ENCODE measurements at places on chromosomes 3 and 15. TPM values are rescaled to one million over a fixed set of nuclear protein-coding genes. Genes with fewer than 3 reads are reported as not detected.

PARP14 gene
- 51.3 TPM for total RNA-seq

KLHDC8B gene
- 36.5 TPM for total RNA-seq

- no peak for DNase-seq
Measured at GRCh38 chr3:188046561-188047211, 107.3 kb upstream of the LPP start.

DNA sequence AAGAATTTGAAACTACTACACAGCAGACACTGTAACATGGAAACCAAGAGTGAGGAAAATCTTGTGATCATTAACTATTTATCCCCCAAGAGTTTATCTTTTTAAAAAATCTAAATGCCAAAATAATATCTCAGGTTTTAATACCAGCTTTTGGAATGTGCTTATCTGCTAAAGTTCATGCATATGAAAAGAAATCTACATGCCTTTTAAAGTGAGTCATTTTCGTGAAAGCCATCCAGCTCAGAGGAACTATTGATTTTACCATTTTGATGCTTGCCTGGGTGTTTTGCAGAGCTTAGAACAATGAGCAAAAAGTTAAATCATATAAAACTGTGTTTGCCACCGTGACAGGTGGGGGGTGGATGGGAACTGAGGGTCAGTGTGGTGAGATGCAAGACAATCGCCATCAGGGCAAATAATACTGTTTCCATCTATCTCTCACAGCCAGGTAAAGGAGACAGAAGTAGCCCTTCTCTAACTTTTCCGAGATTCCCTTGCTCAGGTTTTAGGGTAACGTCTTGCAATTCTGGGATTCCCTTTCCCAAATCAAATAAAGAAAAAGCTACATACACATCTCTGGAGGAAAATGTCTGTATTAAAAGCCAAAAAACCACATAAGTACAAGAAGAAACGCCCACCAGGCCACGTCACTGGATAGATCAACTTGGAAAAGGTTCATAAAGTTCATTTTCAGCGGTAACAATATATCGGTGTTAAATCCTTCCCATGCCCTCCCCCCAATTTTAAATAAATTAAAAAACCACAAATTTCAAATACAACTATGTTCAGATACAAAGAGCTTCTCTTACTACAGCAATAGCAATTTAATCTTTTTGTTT lies 2.0 kb downstream of the TMEM158 start:
- DNase-seq = no peak

DNA sequence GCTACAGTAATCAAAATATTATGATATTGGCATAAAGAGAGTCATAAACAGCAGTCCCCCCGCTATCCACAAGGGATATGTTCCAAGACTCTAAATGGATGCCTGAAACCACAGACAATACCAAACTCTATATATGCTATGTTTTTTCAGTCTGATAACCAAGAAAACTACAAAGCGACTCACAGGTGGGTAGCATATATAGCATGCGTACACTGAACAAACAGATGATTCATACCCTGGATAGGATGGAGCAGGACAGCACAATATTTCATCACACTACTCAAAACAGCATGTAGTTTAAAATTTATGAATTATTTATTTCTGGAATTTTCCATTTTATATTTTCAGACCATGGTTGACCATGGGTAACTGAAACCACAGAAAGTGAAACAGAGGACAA lies 87.0 kb upstream of the PPP2R3A start:
- DNase-seq = no peak

GRCh38 chr3:64108784-64109317 lies 85.6 kb upstream of the PSMD6 start:
- DNase-seq = no peak

DNA sequence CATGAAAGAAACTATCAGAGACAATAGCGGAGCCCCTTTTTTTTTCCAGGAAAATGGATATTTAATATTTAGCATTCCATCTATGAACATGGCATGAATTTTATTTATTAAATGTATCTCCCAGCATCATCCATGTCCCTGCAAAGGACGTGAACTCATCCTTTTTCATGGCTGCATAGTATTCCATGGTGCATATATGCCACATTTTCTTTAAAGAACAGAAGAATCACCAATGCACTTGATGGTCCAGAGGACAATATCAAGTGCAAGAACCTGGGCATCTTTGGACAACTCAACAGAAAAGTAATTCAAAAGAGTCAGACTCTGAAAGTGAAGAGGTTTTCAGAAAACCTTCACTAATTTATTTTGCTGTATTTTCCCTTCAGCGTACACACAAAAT lies 133.0 kb upstream of the SLC7A14 start:
- no peak for DNase-seq

Measured in ureter (tissue), 1 donor.